ENCODE measurements at places on chromosomes 11 and 22.

- DNase-seq: peak; percentile 67
Measured at GRCh38 chr22:37260901-37261336, 16.9 kb upstream of the RAC2 start.

DNA sequence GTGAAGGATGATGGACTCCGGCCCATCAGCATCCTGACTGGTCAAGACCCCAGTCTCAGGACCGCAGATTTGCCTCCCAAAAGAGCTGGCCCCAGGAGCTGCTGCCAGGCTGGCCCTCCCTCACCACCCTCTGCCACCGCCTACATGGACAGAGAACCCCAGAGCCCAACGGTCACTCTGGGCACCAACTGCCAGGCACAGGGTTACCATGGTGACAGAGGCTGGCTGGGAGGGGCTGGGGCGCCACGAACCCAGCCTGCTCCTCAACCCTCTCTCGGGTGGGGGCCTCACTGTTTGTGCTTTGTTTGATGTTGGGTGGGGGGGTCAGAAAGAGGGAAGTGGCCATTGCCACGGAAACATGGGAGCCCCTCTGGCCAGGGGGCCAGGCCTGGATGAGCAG, 55.8 kb downstream of the ELFN2 start:
- no peak for DNase-seq

GRCh38 chr11:120713296-120713695, 201.7 kb downstream of the GRIK4 start:
- no peak for DNase-seq

GRCh38 chr22:26715392-26715936, 58.1 kb downstream of the MIAT start:
- DNase-seq: no peak

- DNase-seq: no peak
Measured at GRCh38 chr22:45460288-45461109, 42.2 kb upstream of the FBLN1 start.

GRCh38 chr11:11391169-11391568, 38.1 kb upstream of the CSNK2A3 start:
- DNase-seq: no peak

DNA sequence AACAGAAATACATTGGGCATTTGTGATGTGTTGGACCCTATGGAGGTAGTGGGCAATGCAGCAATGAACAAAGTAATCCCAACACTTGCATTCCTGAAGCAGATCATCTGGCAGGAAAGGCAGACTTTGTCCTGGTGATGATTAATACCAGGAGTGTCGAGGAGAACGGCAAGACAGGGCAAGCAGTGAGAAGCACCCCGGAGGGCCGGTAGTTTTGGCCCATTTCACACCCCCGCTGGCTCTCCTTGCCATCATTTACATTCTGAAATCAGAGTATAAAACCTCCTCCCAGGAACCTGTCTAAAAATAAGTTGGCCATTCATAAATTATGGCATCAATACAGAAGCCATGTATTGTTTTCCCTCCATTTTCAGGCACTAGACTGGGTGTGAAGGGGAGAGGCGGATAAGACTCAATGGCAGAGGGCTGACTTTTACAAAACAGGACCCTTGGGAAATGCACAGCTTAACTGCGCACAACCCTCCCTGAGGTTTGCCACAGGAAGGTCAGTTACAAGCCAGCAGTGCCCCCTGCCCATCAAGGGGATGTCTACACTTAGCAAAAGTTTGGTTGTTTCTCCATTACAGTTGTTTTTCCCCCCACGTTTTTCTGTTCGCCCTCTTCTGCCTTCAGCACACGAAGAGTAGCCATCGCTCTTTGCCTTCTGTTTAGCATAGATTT, 55.6 kb downstream of the OPCML start:
- DNase-seq: no peak

DNA sequence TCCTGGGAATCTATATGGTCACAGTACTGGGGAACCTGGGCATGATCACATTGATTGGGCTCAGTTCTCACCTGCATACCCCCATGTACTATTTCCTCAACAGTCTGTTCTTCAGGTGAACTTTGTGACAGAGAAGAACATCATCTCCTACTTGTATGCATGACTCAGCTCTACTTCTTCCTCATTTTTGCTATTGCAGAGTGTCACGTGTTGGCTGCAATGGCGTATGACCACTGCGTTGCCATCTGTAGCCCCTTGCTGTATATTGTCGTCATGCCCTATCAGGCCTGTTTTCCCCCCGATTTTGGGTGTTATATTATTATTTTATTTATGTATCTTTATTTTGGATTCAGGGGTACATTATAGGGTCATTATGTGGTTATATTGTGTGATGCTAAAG, 2.4 kb upstream of the OR8G1 start:
- no peak for DNase-seq

DNA sequence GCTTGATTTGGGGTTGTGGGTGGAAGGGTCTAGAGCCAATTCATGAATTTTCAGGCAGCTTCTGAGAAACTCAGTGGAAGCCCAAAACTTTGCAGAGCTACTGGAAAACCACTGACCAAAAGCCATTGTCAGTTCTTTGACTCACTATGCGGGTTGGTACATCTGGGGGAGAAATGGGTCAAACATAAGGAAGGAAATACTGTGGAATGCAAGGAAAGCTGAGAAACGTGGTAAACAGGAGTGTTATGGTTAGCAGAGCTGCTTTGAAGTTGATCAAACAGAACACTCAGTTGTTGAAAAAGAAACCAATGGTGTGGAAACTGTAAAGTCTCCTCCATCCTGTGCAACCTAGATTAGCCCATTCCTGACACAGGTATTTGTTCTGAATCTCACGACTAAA, 6.3 kb upstream of the ABTB2 start:
- no peak for DNase-seq

DNA sequence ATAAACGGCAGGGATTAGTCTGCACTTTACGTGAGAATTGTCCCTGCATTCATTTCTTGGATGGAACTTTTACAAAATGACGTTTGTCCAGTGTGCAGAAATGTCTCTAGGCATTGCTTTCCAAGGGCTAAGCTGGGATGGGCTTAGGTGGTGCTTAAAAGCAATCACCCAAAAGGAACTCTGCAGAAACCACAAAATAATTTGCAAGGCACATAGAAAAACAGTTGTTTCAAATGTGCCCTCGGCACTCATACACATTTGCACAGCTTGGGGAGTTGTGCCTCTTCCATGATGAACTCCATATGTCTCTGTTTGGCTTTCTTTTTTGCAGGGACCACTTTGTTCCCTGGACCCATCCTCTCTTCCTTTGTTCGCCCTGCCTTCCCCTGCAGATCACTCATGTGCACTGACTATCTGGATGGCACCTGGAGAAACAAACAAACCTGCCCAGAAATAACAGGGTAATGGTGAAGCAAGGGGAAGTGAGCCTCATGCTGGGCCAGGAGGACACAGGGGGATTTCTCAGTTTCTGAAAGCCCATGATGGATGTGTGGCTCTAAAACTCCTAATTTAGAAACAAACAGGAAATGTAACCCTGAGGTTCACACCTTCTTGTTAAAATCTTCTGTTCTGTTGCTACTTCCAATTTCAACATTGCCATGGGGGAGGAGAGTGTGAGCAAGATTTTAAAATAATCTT, 150.2 kb downstream of the SNX19 start:
- no peak for DNase-seq

DNA sequence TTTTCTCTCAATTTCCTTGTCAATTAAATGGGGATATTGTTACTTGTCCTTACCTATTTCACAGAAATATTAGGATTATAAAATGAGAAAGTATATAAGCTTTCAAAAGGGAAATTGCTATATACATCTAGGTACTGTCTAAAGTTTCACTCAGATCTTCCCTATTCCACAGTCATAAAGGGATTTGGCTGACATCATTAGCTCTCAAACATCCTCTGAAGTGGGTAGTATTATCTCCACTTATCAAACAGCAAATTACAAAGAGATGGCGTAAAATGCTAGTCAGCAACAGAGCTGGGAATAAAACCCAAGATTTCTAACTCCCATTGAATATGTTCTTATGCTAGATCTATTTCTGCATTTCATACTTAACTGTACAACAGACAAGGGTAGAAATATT, 50.9 kb downstream of the SLC25A17 start:
- DNase-seq: no peak

DNA sequence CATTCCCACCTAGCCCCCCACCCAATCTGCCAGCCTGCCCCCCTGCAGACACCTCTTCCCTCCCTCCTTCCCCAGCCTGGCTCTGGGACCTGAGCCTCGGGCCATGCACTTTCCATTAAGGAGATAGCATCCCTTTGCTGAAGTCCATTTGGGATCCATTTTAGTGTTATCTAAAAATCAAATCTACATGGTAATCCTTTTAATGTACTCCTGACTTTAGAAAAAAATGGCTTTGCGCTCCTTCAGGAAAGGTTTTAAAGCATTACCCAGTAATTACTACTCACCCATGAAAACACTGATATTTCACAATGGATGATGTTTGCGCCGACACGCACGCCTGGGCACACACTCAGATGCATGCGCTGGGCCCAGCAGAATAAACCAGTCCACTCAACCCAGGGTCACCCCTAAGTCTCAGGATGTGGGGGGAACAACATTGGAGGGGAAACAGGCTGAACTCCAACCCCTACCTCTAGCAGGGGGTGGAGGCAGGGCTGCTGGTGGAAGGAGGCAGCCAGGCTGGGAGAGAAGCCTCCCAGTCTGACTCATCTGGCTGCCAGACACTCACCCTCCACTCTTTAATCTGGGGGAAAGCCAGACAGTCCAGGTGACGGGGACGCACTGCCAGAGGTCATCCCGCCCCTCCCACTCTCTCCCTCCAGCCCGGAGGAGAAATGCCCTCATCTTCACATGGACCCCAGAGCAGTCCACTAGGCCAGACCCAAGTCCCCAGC, 29.8 kb downstream of the LMO1 start:
- DNase-seq: peak; percentile 44

- no peak for DNase-seq
Measured at GRCh38 chr11:66489636-66490035, 9.4 kb downstream of the DPP3 start.

- DNase-seq: no peak
Measured at GRCh38 chr22:39237318-39238100, 7.3 kb downstream of the PDGFB start.

- peak; percentile 96 for DNase-seq
Measured at GRCh38 chr22:35299673-35300499, at the start of gene TOM1. TSS of gene TOM1 (plus strand) at chr22:35299894. CDS start at chr22:35299929, 35 bp downstream.

GRCh38 chr11:73291781-73292524, 16.1 kb upstream of the ARHGEF17 start:
- DNase-seq: no peak

DNA sequence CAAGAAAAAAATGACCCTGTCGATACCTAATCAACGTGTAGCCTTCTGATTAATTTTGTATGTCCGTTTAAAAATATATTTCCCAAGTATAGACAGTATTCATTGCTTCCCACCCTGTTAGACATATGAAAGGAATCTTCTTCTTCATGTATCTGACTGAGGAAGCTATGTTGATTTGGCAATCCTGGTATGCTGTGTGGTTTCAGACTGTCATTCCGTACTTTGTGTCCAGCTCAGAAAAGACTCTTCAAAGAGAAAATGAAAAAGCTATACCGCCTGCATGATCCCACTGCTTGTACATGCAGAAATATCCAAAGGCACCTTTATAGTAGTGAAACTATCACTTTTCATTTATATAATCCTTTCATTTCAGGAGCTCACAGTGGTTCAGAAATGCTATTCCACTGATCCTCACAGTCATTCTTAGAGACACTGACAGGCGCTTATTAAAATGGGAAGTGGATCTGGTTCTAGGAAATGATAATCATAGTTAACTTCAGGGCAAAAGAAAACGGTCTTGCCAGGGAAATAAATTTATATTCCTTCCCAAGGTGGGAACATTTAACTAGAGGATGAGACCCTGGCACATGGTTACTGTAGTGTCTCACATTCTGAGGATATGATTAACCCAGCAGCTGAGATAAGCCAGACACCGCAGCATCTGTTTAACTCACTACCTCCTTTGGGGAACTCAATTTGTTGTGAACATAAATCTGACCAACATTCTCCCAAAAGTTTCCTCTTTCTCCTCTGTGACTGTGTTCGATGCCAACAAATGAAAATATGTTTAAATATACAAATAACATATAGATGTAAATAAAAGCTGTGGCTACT, 599.2 kb upstream of the LUZP2 start:
- no peak for DNase-seq

DNA sequence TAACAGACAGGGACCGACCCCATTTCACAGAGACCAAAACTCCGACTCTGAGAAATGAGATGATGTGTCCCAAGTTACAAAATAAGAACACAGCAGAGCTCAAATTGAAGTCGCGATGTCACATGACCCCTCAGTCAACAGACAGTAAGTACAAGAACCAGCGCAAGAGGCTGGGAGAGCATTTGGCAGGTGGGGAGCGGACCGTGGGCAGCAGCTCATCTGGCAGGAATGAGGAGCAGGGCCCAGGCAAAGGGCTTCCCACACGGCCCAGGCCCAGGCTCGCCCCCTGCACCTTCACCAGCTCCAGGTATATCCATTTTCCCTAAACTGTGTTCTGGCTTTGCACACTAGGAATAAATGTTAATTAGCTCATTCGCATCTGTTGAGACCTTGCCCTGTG, 34.3 kb downstream of the SCUBE1 start:
- no peak for DNase-seq

- peak; percentile 39 for DNase-seq
Measured at GRCh38 chr11:75625991-75626888, 42.6 kb downstream of the MAP6 start.
